Mucosa of gallbladder (tissue), 1 donor: ENCODE measurements at places on chromosomes 5 and 9. TPM values are rescaled to one million over a fixed set of nuclear protein-coding genes. Genes with fewer than 3 reads are reported as not detected.
A peak's percentile ranks its signal among the peaks of the same experiment; 100 is the strongest.

NR6A1 gene
- total RNA-seq, result 3.2 TPM

LCN12 gene
- 10.0 TPM for total RNA-seq

DNA sequence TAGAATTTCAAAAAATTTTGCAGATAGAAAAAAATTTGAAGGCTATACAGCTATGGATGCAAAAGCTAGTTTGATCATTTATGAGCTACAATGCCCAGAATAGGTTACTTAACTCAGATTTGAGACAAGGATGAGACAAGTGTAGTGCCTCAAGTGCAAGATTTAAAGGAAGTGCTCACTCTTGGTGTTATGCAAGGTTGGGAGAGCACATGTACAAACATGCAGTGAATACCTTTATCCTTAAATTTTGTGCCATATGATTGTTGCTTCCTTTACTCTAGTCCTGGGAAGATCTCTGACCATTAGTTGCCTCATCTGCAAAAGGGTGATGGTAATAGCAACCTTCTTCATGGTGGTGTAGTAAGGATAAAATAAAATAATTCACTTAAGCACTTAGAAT lies 31.7 kb upstream of the PPP2R2B start:
- no peak for DNase-seq

DNA sequence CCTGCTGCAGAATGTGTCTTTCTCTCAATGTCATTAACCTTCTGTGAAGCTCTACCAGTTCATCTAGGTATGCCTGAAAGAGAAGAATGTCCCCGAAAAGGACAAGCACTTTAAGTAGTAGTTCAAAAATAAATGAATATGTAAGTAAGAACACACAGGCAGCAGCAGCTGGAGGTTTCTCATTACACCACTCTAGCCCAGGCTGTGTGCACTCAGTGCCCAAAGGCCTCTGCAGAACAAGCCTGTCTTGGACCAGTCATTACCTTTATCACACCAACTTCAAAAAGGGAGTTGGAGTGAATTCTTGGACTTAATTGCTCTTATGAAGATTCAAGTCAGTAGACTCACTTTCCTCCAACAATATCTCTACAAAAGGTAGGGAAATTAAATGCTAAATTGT lies 268.8 kb downstream of the MLLT3 start:
- no peak for DNase-seq

DNA sequence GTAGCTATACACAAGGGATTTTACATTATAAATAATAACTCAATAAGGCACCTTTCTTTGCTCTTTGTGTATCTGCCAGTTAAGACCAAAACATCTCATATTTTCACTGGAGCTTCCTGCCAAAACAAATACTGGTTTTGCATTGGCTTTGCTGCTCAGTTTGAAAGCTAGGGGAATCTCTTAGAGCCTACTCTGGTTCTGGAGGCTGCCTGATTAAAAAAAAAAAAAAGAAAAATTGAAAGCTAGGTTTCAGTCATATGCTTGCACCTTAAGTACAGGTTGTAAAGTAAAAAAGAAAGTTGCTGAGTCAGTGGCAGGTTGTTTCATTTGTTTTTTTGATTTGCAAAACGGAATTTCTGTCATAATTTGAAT lies 2.3 kb downstream of the DENND4C start:
- no peak for DNase-seq

GRCh38 chr5:132677191-132677590 lies 3.4 kb downstream of the IL4 start:
- peak; percentile 75 for DNase-seq

DNA sequence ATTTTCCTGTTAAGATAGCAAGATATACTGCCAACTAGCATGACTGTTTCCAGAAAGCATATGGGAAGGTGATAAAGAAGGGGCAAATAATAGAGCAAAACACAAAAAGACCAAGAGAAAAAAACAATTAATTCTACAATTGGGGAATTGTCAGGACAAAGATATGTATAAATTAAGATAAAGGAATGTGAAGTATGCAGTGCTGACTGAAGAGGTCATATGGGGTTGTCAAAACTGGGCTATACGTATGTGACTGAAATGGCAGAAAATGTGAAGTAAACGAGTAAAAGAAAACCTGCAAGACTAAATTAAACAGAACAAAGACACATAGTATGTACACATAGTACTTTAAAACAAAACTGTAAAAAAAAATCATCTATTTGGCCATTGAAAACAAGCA lies 222.3 kb downstream of the ARL15 start:
- no peak for DNase-seq

- no peak for DNase-seq
Measured at GRCh38 chr5:37831821-37832534, 7.9 kb downstream of the GDNF start.

- no peak for DNase-seq
Measured at GRCh38 chr5:1507961-1508658, 15.7 kb downstream of the LPCAT1 start.

DNA sequence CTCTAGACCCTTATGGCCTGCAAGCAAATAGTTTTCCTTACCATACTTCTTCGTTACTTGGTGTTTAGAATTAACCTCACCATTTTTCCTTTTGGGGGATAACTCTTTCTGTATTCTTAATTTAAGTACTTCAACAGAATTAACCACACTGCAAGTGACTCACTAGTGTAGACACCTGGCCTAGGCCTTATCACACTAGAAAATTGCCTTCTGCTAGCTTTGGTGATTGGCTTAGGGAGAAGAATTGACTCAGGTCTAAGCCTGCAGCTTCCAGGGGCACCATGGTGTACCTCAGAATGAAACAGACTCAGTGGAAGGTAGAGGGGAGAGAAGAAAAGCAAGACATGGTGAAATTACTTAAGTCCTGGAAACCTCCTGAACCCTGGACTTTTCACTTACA lies 112.8 kb upstream of the HMHB1 start:
- DNase-seq, result no peak

DNA sequence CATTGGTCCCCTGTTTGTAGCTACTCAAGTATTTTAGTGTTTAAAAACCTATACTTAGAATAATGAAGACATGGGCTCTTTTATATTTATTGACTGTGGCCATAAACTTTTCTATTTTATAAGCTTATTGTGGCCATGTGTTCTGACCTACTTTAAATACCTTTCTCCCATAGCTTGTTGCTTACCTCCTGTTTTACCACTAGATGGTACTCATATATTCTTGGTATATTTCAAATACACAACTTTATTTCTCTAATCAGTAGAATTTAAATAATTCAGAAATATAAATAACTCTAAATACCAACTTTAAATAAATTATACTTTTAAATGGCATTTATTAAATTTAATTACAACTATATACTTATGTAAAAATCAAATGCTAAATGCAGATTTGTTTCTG lies 498.0 kb downstream of the PRDM9 start:
- DNase-seq, result no peak

DNA sequence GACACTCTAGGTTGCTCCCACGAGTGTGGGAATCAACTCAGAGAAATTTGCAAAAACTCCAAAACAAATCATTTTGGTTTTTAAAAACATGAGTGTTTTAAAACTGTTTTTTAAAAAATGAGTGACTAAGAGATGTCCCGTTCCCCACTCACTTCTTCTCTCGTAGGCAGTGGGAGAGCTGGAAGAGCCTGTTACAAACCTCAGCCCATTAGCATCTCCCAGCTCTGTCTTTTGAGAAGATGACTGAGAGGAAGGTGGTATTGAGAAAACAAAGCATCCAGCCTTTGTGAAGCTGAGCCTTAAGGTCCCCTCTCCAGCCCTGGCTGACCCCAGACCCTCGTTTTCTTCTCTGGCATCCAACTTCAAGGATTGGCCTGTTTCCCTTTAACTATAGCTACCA lies 4.7 kb upstream of the ANKRD33B start:
- no peak for DNase-seq

DNA sequence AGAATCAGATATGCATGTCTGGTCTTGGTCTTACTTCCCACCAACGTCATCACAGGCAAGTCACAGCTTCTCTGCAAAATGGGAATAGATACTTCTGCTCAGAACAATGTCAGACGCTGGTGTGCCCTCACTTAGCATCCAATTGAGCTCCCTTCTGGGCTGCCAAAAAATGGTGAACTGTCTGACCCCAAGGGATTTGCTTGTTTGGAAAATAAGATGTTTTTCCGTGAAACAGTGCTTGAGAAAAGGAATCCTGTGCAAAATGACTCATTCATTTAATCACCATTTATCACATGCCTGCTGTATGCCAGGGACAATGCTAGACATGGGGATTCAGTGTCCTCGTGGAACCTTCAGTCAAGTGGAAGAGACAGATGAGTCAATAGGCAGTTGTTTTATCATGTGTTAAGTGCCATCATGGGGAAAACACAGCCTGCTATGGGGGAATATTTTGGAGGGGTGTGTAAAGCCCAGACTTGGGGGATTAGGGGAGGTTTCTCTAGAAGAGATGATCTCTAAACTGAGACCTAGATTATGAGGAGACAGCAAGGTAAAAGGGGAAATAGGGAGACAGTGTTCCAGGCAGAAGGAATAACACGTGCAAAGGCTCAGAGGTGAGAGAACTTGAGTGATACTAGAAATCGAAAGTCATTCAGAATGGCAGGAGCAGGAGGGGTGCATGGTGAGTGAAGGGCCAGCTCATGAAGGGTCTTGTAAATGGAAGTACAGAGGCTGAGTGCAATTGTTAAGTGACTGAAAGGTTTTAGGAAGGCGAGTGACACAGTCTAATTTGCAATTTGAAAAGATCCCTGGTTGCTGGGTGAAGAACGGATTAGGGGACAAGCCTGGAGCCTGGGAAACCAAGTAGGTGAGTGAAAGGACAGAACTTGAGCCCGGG lies 3.9 kb downstream of the NIPAL4 start:
- DNase-seq, result no peak

CORO2A gene
- 129 TPM for total RNA-seq

DNA sequence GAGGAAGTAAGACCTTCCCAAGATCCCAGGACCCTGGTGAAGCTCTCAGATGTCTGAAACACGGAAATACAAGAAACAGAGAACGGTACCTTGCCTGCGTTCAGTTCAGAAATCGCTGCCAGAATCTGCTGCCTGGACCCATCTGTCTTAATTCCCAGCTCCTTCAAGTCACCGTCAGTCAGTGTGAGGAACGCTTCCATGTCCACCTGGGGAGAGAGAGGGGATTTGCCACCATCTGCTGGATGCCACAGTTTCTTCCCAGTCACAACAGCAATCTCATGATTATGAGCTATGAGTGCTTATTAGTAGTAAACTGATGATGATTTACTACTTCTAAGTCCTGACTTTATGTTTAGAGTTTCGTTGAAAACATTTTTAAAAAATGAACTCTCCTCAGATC lies 36.7 kb upstream of the GABBR2 start:
- DNase-seq, result no peak

GRCh38 chr5:140166911-140167310 lies 8.1 kb upstream of the CYSTM1 start:
- no peak for DNase-seq

CETN3 gene
- total RNA-seq, result 15.3 TPM

DNA sequence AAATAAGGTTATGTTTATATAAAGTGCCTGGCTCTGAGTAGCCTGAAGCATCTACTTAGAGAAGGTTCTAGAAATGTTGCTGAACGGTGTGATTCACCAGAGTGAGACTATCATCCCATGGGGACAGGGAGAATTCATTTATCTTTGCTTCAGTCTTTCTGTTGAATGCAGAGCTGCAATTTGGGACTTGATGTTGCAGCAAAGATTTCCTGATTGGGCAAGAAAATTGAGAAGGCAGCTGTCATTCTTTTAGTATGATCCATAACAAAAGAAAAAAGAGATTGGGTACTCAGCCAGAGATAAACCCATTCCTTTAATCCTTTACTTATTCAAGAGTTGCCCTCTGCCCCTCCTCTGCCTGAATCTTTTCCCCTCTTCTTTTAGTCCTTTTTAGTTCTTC lies 456.3 kb upstream of the WWC1 start:
- no peak for DNase-seq

DNA sequence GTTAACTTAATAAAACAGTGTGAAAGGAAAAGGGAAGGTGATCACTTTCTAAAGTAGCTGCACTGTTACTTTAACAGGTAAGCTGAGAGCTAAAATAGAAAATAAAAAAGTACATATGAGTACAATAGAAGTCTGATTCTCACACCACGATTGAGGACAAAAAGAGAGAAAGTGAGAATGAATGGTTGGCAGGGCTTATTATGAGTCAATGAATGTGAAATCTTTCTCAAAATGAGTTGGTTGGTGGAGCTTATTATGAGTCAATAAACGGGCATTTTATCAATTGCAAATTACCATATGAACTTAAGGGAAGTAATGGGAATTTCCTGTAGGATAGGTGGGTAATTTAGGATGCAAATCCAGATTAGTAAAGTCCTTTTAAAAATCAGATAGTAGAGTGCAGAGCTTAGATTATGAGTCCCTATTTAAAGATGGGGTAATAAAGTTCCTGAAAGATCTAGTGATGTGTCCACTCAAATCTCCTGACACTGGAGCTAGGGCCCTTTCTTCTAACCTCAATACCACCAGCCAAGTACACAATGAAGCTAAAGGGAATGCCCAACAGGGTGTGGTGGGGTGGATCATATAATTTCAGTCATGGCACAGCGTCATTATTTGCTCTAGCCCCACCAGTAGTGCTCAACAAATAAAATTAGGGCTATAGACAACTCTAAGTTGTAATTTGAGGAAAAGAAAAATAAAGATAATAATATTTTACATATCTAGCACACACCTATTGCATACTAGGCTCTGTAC lies 21.1 kb upstream of the TLR4 start:
- DNase-seq, result no peak

TXNDC8 gene
- not detected for total RNA-seq

- DNase-seq, result no peak
Measured at GRCh38 chr9:4927701-4928100, 57.4 kb upstream of the JAK2 start.

GRCh38 chr5:142977363-142978051 lies 207.3 kb downstream of the ARHGAP26 start:
- DNase-seq, result no peak

GRCh38 chr5:112973904-112974303 lies 2.7 kb upstream of the DCP2 start:
- no peak for DNase-seq

GRCh38 chr5:67731886-67732285 lies 483.7 kb upstream of the PIK3R1 start:
- DNase-seq, result no peak

DNAJA1 gene
- total RNA-seq, result 96.7 TPM

DNA sequence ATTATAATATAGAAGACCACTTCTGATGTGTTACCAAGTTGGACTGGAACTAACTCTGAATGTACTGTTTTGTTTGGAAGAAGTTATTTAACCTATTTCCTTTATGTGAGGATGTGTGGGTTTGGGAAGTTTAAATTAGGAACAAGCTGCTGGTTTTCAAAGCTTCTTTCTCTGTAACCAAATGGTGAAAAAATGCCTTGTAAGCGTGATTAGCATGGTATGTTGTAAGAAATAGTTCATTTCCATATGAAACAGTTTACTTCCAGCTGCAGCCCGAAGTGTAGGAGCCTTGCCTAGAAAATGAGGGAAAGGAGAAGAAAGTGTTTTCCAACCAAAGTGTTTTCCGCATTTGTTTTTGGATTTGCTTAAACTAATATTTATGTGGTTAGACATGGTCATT lies 36.0 kb downstream of the TTC1 start:
- DNase-seq, result no peak

GRCh38 chr5:165757791-165758190 lies 2252.4 kb downstream of the MAT2B start:
- DNase-seq, result no peak

DNA sequence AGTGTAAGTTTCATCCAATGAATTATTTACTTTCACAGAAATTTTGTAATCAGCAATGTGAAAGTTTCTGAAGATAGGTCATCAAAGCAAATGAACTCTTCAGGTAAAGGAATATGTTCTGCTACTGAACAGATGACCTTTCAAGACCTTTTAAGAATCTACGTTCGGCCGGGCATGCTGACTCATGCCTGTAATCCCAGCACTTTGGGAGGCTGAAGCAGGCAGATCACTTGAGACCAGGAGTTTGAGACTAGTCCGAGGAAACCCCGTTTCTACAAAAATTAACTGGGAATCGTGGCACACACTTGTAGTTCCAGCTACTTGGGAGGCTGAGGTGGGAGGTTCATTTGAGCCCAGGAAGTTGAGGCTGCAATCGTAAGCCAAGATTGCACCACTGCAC lies 578.4 kb upstream of the COX7C start:
- DNase-seq, result no peak
